Stimulated activated CD4-positive, alpha-beta T cell treated with anti-CD3 and anti-CD28 coated beads, Interleukin-12 subunit alpha, Interleukin-12 subunit beta, amount 100 ng/mL, for 24 hours (primary cell): ENCODE measurements at places on chromosomes 4 and X.
A peak's percentile ranks its signal among the peaks of the same experiment; 100 is the strongest.

- no peak for DNase-seq
These were observed 2.5 kb upstream of the PPP2R2C start for GRCh38 chr4:6474705-6475457.

GRCh38 chrX:119151051-119151380 lies 23.4 kb upstream of the KIAA1210 start:
- no peak for DNase-seq

DNA sequence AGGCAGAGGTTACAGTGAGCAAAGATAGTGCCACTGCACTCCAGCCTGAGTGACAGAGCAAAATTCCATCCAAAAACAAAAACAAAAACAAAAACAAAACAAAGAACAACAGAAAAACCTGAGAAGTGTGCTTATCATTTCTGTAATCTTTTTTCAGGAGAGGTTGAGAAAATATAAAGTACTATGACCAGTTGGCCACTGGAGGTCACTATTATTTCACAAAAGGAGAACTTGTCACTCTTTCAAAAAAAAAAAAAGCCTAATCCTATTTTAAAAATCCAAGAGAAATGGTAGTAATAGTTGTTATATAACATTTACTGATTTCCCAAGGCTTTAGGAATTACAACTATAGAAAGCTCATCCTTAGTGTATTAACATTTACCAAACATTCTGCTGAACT lies 24.9 kb upstream of the RNF150 start:
- no peak for DNase-seq

DNA sequence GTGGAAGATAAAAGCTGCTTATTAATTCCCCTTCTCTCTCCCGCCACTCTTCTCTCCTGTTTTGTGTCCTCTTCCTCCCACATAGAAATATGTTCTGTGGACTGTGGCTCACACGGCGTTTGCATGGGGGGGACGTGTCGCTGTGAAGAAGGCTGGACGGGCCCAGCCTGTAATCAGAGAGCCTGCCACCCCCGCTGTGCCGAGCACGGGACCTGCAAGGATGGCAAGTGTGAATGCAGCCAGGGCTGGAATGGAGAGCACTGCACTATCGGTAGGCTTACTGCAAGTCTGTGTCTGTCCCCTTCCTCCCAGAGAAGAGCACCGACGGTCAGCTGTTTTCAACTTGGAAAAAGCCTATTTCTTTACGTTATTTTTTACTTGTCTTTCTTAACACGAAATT lies 229.1 kb downstream of the DCTD start:
- DNase-seq = no peak

GRCh38 chr4:98745366-98745765 lies 87.0 kb upstream of the TSPAN5 start:
- DNase-seq = no peak

DNA sequence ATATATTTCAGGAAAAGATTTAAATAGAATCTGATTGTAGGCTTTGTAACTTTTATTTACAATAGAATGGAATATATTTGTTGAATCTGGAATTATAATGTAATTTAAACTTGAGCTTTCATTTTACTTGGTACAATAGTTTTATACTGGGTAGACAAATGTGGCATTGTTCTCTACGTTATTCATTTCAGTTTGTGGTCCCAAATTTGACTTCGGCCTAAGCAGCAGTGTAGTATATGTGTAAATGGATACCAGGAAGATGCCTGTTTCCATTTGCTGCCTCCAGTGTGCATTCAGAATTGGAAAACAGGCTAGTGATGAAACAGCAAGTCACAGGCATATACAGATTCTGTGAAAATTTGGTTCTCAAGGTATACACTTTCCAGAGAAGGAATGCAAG lies 77.8 kb downstream of the CLDN22 start:
- DNase-seq = no peak

GRCh38 chrX:150768132-150768485 lies 74.9 kb downstream of the MTMR1 start:
- DNase-seq = no peak

- DNase-seq = no peak
These were observed 63.2 kb upstream of the NOCT start for GRCh38 chr4:138952411-138952810.

DNA sequence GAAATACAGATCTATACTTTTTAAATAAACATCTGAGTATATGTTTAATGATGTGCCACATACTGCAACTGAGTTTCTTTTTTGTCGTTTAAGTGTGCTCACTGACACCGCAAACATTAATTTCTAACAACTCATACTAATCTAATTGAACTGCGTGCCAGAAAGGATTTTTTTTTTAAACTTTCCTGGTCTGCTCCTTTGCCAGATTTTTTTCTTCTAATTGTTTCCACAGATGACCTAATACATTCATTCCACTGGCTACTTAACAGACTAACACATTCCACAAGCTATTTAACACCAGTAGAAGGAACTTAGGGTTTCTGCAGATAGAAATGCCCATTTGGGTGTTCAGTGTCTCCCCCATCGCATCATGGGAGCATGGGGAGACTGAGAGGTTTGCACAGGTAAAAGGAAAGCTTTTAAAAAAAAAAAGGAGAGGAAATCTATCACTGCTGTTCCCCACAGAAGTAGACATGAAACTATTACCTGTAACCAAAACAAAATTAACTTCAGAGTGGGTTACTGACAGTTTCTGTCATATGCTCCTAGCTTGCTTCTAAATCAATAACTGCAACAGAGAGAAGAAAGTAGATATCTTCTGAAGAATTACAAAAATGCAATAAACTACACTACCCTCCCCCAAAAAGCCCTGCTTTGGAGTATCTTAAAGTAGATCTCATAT lies 31.6 kb downstream of the SH3KBP1 start:
- no peak for DNase-seq

DNA sequence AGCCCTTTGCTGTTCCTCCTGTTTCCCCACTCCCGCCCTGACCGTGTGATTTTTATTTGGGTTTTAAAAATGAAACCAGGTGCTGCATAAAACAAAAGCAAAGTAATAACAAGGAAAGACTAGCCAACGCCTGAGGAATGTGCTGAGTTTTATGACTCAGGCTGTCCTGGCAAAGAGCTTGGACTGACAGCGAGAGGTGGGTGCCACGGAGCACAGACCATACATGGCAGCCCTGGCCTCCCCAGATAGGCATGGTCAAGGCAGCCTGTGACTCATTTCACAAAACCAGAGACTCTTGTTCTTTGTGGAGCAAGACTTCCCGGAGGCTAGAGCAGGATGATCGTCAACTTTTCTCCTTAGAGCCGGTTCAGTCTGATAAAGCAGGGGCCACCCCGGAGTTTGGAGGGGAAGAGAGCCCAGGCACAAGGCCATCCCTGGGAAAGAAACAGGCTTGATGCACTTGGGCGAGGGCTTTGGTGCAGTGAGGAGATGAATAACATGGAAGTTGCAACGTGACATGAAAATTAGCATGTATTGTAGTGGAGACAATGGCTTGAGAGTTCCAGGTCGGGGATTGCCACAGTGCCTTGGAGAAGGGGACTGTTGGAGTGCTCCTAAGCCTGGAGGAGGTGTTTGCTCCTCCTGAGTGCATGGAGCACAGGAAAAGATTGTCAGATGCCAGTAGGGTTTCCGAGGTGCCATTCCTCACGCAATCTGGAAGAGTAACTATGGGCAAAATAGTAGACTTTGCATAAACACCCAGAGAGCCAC lies 54.8 kb downstream of the C4orf51 start:
- no peak for DNase-seq

GRCh38 chrX:110851780-110852179 lies 56.2 kb upstream of the CHRDL1 start:
- DNase-seq = no peak

DNA sequence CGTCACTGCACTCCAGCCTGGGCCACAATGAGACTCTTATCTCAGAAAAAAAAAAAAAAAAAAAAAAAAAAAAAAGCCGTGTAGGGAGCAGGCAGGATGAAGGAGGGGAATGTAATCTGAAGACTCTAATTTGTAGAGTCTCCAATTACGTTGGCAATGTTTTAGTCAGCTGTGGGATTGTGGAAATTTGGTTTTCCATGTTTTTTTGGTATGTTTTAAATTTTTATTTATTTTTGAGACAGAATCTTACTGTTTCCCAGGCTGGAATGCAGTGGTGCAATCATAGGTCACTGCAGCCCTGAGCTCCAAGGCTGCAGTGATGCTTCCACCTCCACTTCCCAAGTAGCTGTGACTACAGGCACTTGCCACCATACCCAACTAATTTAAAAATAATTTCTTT lies 56.5 kb downstream of the NSD2 start:
- DNase-seq = no peak

DNA sequence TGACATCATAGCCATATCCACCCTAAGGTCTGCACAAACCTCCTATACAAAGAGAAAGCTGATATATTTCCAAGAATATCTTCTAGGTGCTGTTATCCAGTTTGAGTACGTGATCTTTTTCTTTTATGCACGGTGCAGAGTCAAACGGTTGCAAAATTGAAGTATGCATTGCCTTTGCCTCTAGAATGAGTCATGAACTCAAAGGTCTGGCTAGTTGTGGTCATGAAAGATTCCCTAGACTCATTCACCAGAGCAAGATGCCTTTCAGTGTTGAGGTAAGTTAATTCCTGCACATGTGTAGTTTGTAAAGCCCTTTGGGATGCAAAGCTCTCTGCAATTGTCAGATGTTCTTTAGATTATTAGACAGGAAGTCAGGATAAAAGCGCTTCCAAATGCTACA lies 704.4 kb downstream of the PCDH19 start:
- no peak for DNase-seq

- no peak for DNase-seq
These were observed 23.2 kb upstream of the SMIM20 start for GRCh38 chr4:25890571-25891485.

DNA sequence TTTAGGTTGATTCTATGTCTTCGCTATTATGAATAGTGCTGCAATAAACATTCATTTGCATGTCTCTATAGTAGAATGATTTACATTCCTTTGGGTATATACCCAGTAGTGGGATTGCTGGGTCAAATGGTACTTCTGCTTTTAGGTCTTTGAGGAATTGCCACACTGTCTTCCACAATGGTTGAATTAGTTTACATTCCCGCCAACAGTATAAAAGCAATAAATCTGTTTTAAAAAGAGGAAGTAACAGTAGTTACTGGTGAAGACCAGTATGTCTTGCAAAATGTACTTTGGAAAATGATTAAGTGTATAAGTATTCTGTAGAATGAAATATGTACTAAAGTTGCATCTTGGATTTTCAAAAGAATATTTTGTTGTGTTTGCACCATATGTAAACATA lies 77.3 kb downstream of the SHROOM4 start:
- no peak for DNase-seq

DNA sequence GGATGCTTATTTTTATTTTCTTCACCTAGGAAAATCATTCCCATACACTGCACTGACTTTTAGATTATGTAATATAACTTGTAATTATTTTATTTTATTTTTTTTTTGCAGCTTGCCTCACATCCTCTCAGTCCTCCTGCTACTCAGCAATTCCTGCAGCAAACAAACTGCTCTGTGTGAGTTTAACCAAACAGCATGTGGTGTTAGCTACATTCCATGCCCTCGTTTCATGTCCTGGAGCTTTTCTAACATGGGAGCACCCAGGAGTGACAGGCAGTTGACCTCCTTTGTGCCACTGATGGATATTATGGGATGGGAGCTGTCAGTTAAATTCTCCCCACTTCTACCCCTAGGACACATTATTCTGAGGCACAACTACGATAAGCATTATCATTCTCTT lies 24.8 kb downstream of the CXCL1 start:
- no peak for DNase-seq

GRCh38 chr4:91984466-91984865 lies 319.3 kb upstream of the GRID2 start:
- DNase-seq = no peak

- DNase-seq = no peak
These were observed 344.6 kb upstream of the SPOCK3 start for GRCh38 chr4:167578906-167579305.

- no peak for DNase-seq
These were observed 5.1 kb upstream of the SPON2 start for GRCh38 chr4:1177274-1178141.

- no peak for DNase-seq
These were observed 28.1 kb downstream of the MANBA start for GRCh38 chr4:102732678-102733077.

GRCh38 chrX:22315151-22315550 lies 42.4 kb downstream of the CBLL2 start:
- DNase-seq = no peak

DNA sequence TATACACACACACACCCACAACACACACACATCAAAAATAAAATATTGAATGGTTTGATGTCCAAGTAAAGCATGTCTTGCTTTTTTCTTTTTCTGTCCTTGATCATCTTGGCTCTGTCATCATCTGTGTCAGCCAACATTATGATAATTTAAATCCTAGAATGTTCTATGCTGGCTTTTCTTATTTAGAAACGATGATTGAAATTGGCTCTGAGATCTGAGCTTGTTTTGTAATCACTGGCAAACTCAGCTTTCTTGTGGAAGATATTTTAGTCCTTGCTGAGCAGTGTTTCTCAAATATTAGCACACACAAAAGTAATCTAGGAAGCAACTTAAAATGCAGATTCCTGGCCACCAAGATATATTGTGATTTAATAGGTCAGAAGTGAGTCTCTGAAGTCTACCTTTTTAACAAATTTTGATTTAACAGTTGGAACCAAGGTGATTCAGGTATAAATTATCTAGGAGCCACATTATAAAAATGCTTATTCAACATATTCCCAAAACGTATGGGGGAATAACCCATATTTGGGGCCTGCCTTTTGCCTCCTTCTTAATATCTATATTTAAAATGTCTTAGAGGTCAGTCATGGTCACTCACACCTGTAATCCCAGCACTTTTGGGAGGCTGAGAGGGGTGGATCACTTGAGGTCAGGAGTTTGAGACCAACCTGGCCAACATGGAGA lies 24.0 kb upstream of the DSPP start:
- DNase-seq = no peak

DNA sequence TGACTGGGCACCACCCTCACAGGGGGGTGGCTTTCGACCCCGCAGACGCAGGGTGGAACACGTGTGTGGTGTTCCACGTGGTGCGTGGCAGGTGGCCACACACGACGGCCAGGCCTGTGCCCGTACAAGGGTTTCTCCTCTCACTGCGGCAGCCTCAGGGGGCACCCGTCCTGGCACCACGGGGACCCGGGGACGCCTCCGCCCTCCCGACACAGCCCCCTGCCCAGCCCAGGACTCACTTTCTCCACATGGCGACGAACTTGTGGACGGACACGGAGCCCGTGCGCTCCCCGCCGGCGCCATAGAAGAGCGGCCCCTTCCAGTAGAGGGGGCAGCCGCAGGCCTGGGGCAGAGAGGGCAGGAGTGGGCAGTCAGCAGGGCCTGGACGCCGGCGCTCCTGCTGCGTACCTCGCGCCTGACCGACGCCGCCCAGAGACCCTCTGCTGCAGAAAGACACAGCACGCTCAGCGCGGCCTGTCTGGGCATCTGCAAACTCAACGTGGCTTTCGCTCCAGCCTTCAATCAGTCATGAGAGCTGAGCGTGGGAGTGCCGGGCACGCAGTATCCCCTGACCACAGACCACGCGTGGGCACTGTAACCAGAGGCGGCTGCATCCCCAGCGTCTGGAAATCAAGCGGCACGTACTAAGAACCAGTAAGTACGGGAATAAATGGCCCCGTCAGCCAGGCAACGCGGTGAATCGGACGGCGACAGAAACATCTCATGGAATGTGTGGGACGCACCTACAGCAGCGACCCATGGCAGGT lies 28.9 kb upstream of the GTPBP6 start:
- no peak for DNase-seq

GRCh38 chrX:13092455-13092941 lies 48.1 kb upstream of the FAM9C start:
- DNase-seq = peak; percentile 42
